ENCODE measurements at places on chromosomes 2 and 18.

GRCh38 chr2:240295256-240296103 is 140.0 kb upstream of the GPC1 start:
- DNase-seq = no peak

GRCh38 chr2:105904938-105905337 is 160.2 kb downstream of the NCK2 start:
- no peak for DNase-seq

DNA sequence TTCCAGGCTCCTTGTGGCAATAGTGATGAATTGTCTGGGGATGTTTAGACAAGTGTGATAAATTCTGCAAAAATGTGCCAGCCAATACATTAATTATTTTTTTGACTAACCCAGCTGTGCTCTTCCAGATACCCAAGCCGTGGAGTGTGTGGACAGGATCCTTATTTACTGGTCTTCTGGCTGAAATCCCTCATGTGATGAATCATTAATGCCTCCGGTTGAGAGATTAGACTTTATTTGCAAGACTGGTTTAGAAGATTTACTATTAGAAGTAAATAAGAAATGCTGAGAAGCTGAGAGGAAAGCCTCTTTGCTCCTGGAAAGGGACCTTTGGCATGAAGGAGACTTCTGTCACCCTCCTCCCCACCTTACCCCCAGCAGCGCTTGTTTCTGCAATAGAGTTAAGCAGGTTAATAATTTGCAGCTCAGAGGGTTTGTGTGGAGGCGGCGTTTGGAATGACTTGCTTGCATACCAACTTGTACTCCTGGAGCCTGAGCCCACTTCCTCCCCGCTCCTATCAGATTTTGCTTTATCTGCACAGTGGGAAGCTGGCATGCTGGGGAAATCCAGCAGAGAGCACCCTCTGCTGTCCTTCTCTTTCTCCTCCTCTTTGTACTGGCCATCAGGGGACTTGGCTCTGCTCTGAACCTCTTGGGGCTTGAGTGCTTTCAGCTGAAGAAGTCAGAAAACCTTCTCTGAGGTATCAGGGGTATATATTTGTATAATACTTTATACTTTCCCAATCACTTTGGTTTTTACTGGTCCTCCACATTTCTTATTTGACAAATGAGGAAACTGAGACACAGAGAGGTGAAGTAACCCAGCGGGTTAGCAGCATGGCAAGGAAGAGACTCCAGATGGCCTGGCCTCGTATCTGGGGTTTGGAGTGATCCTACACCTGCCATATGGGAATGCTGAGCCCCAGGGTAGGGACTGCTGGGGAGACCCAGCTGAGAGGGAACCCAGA is 16.3 kb downstream of the SLC3A1 start:
- peak; percentile 78 for DNase-seq

DNA sequence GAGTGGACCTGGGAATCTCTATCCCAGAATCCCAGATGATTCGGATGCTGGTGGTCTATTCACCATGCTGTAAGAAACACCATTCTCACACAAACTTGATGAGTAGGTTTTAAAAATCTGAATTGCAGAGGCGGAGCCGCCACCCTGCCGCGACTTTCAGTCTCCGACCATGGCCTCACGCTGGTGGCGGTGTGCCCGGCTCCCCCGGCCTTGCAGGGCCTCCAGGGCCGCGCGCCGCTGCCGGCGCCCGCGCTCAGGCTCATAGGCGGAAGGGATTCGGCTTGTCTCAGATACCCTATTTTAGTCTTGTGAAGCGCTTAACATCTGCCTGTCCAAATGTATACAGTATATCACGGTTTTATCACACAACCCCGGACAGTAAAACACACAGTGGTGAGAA is 2.6 kb upstream of the PPM1B start:
- DNase-seq = no peak

DNA sequence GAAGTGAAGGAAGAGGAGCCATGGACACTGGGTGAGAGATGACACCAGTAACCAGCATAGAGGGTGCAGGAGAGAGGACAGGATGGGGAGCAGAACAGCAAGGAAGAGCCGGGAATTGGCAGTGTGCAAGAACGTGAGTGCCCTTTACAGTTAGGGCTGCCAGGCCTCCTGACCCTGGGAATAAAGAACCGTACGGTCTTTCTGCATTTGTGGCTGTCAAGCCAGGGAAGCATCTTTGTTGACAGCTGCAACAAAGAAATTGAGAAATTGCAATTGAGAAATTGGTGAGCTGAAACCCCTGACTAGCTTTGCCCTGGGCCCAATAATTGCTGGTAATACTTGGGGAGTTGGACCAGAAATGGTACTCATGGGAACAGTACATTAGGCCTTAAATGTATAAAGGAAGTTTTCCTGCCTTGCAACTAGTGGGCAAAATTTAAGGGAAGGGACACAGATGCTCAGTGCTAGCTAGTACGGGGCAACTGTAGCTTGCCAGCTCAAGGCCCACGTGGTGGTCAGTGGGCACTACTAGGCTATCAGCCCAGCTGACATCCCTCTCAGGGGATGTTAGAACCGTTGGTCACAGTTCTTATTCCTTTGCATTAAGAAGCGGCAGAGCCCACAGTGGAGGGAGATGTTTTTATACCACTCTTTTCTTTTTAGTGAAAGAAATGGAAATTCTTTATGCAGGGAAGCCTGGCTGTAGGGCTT is 56.6 kb downstream of the KCTD18 start:
- no peak for DNase-seq

GRCh38 chr18:13878857-13879256 is 36.5 kb downstream of the MC2R start:
- DNase-seq = no peak

DNA sequence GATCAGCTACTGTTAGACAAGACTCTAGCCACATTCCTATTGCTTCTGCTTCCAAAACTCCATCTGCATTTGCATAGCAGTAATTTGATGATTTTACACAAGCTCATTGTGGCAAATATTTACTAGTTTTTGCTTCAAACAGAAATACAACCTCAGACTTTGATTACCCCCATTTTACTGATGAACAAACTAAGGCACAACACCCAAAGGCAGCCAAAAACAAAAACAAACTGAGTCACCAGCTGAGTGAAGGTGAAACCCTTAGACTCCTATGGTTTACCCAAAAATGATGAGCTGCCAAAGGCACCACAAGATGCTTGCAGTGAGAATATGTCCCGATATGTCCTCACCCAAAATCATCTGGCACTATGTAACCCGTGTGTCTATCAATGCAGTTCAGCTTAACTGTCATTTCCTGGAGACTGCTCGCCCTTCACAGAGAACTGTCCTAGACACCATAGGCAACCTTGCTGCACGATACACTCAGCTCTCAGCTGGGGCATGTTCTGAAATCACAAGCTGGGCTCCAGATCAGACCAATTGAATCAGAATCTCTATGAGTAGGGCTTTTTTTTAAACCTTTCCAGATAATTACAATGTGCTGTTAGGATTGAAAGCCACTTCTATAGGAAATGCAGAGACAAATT is 4.1 kb upstream of the EVA1A start:
- DNase-seq = no peak

DNA sequence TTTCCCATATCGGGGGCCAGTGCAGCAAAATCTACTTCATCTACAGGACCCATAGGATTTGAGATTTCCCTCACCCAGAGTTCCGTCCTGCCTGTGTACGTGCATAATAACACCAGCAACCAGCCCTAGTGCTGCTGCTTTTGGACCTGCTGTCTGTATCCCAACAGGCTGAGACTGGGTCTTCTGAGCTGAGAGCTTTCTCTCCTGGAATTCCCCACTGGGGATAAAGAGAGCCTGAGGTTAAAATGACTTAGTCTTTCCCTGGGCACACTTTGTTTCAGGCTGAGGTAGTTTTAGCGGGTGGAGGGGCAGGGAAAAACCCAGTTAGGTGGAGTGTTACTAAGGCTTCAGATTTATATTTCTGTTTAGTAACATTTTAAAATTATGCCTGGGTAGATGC is 62.5 kb downstream of the SERTAD2 start:
- no peak for DNase-seq

DNA sequence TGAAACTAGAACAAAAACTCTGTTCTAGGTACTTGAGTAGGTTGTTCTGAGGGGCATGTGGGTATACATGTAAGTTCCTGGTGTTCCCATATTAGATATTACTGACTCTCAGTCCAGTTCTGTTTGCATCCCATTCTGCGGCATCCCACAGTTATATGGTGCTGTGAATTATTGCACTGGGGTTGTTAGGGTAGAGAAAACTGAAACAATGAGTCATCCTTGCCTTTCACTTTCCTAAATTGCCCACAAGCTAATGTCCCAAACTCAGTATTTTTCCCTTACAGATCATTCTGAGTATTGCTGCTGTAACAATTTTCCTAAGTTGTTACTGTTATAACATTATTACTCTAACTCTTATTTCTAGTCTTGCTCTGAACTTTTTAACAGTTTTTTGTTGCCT is 3.0 kb downstream of the WDR75 start:
- DNase-seq = peak; percentile 41

DNA sequence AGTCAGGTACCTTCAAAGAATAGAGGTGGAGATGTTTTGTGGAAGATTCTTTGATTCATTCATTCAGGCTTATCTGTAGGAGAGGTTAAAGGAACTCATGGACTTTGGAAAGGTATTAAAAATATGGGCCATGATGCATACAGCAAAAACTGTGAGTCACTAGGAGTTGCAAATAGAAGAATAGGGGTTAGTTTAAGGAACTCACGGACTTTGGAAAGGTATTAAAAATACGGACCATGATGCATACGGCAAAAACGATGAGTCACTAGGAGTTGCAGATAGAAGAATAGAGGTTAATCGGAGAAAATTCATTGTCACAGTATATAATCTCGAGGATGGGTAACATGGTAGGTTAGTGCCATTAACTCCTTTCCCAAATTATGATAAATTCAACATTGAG is 41.2 kb downstream of the SLC9A2 start:
- DNase-seq = no peak

DNA sequence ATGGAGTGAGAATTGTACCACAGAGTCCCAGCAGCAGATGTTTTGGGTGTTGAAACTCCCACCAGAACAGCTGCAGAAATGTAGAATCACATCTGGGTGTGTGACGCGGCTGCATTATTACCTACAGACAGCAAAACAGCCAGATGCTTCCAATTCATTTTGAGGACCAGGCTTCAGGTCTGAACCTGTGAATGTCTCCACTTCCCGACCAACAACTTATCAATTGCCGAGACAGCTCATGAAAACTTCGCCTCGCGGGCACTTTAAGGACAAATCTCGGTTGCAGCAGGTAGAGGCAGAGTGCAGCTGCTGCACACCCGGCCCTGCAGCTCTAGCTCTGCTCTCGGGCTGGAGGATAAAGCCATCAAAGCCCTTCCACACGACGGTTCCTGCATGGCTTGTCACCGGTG is 202.0 kb downstream of the HRH4 start:
- DNase-seq = no peak

- peak; percentile 94 for DNase-seq
Measured at GRCh38 chr2:28445448-28446258, 50.2 kb upstream of the PLB1 start.

DNA sequence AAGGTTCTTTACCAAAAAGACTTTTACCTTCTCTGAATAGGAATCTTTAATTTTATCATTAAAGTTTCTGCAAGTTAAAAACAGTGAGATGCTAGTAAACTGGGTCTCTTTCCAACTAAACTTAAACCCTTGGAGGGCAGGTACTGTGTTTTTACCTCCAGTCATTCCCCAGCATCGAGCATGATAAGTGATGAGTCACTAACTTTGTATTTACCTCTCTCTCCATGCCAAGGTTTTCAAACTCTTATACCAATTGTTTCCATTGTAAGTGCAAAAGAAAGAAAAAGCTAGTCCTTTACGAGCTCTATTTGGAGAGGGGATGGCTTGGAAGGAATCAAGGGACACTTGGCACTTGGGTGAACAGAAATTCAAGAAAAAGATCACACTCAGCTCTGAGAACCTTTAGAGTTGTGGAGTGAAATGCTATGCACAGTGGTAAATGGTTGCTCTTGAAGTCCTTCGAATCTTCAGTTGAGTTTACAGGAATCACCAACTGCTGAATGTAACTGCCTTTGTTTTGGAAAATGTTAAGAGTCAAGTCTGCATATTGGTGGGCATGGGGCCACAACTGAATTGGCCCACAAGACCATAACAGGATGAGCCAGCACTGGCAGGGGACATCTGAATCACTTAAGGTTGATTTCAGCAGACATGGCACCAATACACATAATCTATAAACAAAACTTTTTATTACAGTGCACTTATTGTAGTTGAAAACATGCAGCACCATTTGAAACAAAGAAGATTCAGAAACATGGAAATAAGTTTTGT is 8.3 kb upstream of the RBM43 start:
- no peak for DNase-seq

DNA sequence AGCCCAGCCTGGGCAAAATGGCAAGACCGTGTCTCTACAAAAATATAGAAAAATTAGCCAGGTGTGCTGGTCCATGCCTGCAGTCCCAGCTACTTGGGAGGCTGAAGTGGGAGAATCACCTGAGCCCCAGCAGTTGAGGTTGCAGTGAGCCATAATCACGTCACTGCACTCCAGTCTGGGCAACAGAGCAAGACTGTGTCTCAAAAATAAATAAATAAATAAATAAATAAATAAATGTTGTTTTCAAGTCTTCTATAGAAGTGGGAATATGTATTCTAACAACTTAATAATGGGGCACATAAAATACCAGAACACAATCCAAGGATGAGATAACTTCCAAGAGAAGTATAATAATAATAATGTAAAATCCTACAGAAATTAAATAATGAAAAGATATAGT is 23.9 kb downstream of the ATAD2B start:
- no peak for DNase-seq

DNA sequence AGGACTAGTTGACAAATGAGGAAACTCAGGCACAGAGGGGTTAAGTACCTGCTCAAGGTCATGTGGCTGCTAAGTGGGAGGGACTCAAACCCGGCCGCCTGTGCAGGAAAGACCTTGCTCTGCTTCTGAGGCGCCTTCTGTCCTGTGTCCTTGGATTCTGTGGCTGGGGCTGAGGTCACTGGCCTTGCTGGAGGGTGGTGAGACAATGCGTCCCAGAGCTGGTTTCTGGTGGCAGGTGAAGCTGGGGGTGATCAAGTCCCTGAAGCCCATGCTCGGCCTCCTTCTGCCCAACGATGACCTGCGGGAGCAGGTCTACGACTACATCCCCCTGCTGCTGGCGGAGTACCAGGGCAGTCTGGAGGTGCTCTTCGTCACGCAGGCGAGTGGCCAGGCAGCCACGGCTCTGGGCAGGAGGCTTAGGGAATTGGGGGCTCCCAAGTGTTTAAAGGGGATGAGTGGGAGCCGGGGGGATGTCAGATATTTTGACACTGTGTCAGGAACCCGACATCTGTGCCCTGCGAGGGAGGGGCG is 16.1 kb downstream of the MROH2A start:
- DNase-seq = no peak

DNA sequence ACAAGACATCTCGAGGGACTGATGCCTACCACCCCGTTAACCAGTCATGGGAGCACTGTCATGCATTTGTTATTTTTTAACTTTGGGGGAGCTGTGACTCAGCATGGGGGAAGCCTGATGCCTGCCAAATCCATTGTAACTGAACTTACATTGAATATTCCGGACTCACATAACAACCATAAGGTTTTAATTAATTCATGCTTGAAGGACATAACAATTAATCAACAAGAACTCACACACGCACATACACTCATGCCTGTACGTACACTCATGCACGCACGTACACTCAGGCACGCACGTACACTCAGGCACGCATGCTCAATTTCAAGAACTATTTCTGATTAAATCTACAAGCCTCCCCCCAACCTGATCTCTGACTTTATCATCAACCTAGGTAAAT is 1639.1 kb downstream of the SUCLG1 start:
- no peak for DNase-seq

- peak; percentile 79 for DNase-seq
Measured at GRCh38 chr18:62183578-62184195, 3.2 kb downstream of the PIGN start.

GRCh38 chr18:3119401-3120341 is 100.1 kb downstream of the MYOM1 start:
- peak; percentile 13 for DNase-seq

- DNase-seq = peak; percentile 93
Measured at GRCh38 chr18:62249478-62250097, 62.5 kb downstream of the RELCH start.

Data from choroid plexus epithelial cell (primary cell).